Fibroblast of lung (primary cell): ENCODE measurements at places on chromosomes 7 and 10. TPM values are rescaled to one million over a fixed set of nuclear protein-coding genes. Genes with fewer than 3 reads are reported as not detected.

Gene LIPK
- polyA plus RNA-seq: not detected in 2 replicates

Gene CACNB2
- polyA plus RNA-seq: 0.70 and 1.2 TPM in 2 replicates

Gene NPSR1
- not detected in 2 replicates for polyA plus RNA-seq

Gene TFR2
- 0.08 and 0.16 TPM in 2 replicates for polyA plus RNA-seq

Gene CFAP69
- 0.99 and 1.3 TPM in 2 replicates for polyA plus RNA-seq

Gene PRLHR
- not detected in 2 replicates for polyA plus RNA-seq

Gene DNMBP
- 17.6 and 21.2 TPM in 2 replicates for polyA plus RNA-seq

Gene OR2A1
- 0.07 TPM in 1 of 2 replicates, not detected in the other for polyA plus RNA-seq

Gene UPK3BL2
- polyA plus RNA-seq: 1.4 and 1.9 TPM in 2 replicates

Gene TACC2
- polyA plus RNA-seq: 13.0 and 21.3 TPM in 2 replicates

Gene C10orf62
- polyA plus RNA-seq: not detected in 2 replicates

Gene IFIT1B
- not detected in 2 replicates for polyA plus RNA-seq

Gene CYP3A4
- not detected in 2 replicates for polyA plus RNA-seq

Gene CALHM1
- polyA plus RNA-seq: not detected in 2 replicates

Gene SFTPA2
- polyA plus RNA-seq: not detected in 2 replicates

Gene ACHE
- polyA plus RNA-seq: 0.07 and 0.11 TPM in 2 replicates

Gene PNLIPRP1
- polyA plus RNA-seq: not detected in 2 replicates

Gene TMEM139
- not detected in 2 replicates for polyA plus RNA-seq

Gene SPAM1
- not detected in 2 replicates for polyA plus RNA-seq

Gene TSPAN14
- 30.9 and 50.0 TPM in 2 replicates for polyA plus RNA-seq

Gene GALNT17
- 0.01 TPM in 1 of 2 replicates, not detected in the other for polyA plus RNA-seq

Gene CCDC7
- polyA plus RNA-seq: 1.0 TPM in 2 replicates

Gene HHEX
- polyA plus RNA-seq: 2.9 and 13.2 TPM in 2 replicates

Gene ENKUR
- 0.06 TPM in 1 of 2 replicates, not detected in the other for polyA plus RNA-seq

Gene LRRC61
- polyA plus RNA-seq: 0.03 and 0.10 TPM in 2 replicates

Gene SLC13A1
- polyA plus RNA-seq: not detected in 2 replicates
